Hypothalamus (tissue), 51 donors: ENCODE measurements at places on chromosomes 5 and 9.

DNA sequence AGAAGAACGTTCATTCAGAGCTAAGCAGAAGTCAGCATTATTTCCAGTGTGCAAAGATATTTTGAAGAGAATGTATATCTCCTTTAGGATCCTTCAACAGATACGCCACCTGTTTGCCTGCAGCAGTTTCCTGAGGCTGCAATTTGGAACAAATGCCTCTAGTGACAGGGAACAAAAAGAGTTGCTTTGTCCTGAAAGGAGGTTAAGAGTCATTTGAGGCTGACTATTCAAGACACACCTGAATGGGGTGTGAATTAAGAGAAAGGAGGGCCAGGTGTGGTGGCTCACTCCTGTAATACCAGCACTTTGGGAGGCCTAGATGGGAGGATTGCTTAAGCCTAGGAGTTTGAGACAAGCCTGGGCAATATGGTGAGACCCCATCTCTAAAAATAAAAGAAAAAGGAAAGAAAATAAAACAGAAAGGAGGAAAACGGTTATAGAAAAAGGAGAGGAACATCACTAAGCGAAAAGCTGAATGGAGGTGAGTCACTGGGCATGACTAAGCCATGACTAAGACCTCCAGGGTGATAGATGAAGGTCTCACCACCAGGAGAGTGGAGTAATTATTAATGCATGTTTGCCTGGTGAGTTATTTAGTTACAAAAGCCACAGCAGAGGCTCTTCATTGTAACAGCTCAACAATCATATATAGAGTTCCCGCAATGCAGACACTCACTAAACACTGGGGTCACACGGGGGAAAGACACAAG is 255.2 kb upstream of the TNC start:
- no peak for DNase-seq

DNA sequence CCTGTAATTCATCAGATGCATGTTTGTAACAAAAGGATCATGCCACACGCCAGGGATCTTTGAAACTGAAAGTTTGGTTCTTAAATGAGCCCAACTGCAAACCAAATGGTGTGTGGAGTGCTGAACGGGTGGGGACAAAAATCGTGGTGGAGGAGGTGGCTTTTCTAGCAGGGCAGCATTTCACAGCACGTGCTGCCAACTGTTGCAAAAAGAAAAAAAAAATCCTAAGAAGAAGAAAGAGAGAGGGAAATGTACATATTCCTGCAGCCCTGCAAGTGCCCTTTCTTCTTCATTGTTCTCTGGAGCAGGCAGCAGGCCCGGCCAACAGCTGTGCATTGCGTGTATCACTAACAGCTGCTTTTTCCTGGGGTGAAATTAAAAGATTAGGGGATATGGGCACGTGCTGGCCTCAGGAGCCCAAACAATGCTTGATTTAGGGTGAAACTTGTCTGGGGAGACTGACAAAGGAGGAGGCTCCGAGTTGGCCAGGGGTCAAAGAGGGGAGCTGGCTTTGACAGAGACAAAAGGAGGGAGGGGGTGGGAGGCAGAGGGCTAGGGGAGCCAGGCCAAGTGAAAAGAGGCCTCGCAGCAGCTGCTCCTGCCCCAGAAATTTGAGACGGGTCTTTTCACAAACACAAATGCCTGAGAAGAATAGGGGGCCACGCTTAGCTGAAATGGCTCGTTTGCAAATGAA is 73.0 kb downstream of the GADD45G start:
- DNase-seq, result no peak

GRCh38 chr5:33441241-33442177 is 744 bp downstream of the TARS1 start:
- DNase-seq, result no peak

DNA sequence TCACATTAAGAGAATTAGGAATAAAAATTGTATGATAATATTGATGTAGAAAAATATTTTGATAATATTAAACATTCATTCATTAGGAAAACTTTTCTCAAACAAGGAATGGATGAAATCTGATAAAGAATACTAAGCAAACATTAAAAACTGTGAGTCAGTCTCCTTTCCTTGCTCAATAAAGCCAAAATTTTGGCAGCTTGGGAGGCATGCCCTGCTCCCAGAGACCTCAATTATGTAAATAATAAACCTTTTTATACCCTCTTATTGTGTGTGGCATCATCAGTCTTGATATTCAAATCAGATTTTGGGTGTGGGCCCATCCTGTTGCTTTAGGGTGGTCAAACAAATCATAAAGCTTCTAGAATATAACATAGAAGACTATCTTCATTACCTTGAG is 36.6 kb upstream of the CCL21 start:
- DNase-seq, result no peak

- DNase-seq, result no peak
Measured at GRCh38 chr9:94936419-94936818, 209.9 kb downstream of the AOPEP start.

DNA sequence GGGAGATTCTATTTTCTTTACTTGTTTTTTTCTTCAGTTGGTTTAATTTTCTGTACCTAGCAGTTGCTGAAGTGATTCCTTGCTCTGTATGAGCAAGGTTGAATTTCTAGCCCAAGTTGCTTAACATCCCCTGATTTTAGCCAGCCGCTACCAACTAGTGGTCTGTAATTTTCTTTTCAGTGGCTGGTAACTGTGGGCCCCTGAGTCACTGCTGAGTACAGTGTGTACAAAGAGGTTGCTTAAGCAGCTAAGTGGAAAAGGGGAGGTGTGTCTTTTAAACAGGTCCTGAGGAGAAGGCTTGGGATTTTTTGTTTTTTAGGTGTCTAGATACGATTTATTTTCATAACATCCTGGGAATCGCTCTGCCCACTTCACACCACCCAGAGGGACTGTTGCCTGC is 254.7 kb downstream of the NR3C1 start:
- DNase-seq, result no peak

DNA sequence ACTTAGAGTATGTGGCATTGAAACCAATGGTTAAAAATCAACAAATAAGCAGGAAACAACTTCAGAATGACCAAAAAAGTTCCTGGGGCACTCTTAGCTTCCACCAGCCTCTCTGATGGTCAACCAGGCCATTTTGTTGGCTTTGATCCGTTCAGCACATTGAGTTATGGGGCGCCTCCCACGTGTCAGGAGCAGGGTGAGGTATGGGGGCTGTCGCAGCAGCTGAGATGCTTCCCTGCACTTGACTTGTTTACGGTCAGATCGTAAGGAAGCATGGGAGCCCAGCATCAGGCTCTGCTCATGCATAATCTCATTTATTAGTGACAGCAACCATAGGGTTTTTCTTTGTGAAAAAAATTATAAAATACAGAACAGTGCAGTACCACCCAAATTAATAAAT is 16.7 kb downstream of the SYK start:
- no peak for DNase-seq

GRCh38 chr9:69157751-69158466 is 16.2 kb upstream of the TJP2 start:
- no peak for DNase-seq

DNA sequence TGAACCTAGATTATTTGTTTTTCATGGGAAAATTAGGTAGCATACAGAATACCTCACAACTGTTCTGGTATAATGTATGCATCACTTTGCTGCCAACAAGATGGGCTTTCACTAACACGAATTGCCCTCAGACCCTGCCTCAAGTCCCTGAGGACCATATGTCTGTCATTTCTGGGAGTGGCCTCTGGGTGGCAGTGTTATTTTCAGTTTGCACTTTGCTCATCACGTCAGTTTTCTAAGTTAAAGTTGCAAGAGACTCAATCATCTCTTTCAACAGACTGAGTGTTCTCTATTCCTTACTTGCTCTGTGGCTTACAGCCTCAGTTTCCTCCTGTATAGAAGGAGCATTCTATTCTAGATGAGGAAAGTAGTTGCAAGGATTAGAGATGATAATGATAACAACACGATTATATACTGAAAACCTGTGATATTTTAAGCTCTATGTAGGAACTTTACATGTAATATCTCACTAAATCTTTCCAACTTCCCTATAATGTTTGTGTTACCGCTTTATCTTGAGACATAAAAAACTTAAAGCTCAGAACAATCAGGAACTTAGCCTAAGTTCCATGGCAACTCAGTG is 55.7 kb downstream of the TSSK1B start:
- DNase-seq, result no peak

GRCh38 chr9:89598926-89599325 is 5.9 kb upstream of the GADD45G start:
- DNase-seq, result no peak

- no peak for DNase-seq
Measured at GRCh38 chr9:79362100-79363081, 209.4 kb upstream of the TLE4 start.
